Activated CD4-positive, alpha-beta T cell treated with anti-CD3 and anti-CD28 coated beads, Interleukin-2, amount 50 U/mL, for 4 hours (primary cell): ENCODE measurements at places on chromosomes 3 and 15.

- no peak for DNase-seq
Observed at GRCh38 chr3:193812791-193813500, 219.9 kb downstream of the OPA1 start.

GRCh38 chr3:16060945-16061344 lies 113.5 kb upstream of the GALNT15 start:
- DNase-seq, result no peak

GRCh38 chr3:175005881-175006280 lies 146.7 kb downstream of the NAALADL2 start:
- DNase-seq, result no peak

- DNase-seq, result no peak
Observed at GRCh38 chr15:90664650-90665287, 52.4 kb upstream of the BLM start.

DNA sequence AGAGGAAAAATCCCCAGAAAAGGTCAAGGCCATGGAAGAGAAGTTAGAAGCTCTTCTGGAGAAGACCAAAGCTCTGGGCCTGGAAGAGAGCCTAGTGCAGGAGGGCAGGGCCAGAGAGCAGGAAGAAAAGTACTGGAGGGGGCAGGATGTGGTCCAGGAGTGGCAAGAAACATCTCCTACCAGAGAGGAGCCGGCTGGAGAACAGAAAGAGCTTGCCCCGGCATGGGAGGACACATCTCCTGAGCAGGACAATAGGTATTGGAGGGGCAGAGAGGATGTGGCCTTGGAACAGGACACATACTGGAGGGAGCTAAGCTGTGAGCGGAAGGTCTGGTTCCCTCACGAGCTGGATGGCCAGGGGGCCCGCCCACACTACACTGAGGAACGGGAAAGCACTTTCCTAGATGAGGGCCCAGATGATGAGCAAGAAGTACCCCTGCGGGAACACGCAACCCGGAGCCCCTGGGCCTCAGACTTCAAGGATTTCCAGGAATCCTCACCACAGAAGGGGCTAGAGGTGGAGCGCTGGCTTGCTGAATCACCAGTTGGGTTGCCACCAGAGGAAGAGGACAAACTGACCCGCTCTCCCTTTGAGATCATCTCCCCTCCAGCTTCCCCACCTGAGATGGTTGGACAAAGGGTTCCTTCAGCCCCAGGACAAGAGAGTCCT lies 9.0 kb downstream of the MAP1A start:
- no peak for DNase-seq

GRCh38 chr15:63430766-63431451 lies 49.3 kb upstream of the CA12 start:
- DNase-seq, result no peak

GRCh38 chr15:81400640-81401236 lies 26.7 kb upstream of the TMC3 start:
- DNase-seq, result no peak

DNA sequence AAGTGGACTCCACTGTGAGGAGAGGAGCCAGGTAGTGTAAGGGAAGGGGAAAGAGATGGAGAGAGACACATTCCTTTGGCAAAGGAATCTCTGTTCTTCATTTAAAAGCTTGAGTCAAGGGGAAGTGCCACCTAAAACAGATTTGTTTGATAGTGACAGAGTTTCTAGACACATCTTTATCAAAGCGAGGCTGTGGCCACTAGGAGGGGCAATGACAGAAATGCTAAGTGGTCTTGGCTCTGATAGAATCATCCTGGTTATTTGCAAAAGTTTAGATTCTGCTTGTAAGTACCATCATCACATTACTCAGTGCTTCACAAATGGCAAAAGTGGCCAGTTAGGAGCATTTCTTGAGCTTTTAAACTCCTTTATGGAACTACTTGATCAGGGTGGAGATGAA lies 261.4 kb downstream of the CNTN3 start:
- DNase-seq, result no peak

DNA sequence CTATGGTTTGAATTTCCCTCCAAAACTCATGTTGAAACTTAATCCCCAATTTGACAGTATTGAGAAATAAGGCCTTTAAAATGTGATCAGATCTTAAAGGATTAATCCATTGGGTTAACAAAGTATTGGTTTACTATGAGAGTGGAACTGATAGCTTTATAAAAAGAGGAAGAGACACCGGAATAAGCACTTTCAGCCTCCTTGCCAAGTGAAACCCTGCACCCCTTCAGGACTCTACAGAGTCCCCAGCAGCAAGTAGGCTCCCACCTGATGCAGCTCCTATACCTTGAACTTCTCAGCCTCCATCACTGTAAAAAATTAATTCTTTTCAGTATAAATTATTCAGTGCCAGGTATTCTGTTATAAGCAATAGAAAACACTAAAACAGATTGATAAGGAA lies 348.3 kb downstream of the CGGBP1 start:
- DNase-seq, result no peak

GRCh38 chr3:187919048-187919447 lies 173.8 kb upstream of the BCL6 start:
- DNase-seq, result peak; percentile 50

- no peak for DNase-seq
Observed at GRCh38 chr3:149332227-149332765, 1.1 kb downstream of the TM4SF18 start.

DNA sequence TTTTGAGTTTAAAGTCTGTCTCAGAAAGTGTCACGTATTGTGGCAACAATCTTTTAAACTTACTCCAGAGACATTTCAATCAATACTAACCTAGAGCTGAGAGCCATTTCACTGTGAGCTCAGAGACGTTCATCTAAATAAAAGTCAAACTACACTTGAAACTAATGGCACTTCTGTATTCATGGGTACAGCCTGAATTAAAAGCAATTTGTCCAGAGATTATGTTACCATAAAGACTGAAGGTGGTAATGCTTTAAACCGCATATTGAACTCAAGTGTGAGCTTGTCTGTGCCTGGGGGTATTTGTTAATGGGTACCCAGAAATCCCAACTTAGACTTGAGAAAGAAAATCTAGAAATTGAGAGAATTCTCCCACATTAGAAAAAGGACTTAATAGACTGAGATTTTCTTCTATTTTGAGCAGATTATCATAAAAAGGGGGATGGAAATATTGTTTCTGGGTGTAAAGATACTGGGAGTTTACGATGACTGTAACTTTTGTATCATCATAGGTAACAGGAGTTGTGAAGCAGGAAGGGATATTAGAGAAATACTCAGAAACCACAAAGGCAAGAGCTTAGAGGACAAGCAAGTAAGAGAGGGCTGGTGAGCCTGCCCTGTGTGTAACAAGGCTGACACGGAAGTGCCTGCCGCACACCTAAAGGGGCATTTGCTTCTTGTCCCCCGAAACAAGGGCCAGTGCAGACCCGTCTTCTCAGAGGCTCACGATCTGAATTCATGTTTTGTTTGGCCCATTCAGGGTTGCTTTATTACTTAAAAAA lies 36.9 kb downstream of the LRIG1 start:
- DNase-seq, result no peak

DNA sequence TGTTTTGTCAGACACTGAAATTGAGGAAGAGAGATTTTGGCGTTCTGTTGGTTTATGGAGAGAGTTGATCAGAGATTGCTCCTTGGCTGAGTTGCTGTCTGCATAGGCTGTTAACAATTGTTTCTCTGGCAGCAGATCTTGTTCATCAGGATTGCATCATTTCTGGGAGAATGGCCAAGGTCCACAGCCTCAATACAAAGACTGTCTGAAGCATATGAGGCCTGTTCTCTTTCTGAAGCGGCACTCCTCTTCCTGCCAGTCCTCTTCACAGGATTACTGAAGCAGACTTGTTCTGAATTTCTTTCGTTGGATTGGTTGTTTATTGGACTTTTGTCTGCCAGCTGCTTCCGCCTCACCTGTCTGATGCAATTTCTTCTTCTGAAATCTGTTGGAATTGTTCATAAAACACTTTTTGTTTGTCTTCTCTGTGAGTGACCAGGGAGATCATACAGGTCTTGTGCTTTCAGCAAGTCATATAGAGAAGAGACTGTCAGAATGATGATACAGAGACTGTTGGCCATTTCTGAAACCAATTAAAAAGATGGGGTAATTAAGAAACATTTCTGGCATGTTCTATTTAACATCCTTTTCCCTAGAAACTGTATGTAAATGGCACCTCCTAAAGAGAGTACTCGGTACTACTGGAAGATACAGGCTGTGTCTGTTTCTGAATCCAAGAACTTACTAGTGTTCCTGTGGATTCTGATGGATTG lies 25.5 kb downstream of the SETD5 start:
- DNase-seq, result no peak

GRCh38 chr15:81573098-81573746 lies 199.2 kb upstream of the TMC3 start:
- DNase-seq, result no peak

GRCh38 chr3:184334470-184335158 lies 2.8 kb upstream of the FAM131A start:
- peak; percentile 37 for DNase-seq

GRCh38 chr15:50176869-50177268 lies 5.1 kb upstream of the SLC27A2 start:
- no peak for DNase-seq

GRCh38 chr3:31235062-31235700 lies 297.5 kb upstream of the STT3B start:
- DNase-seq, result no peak

DNA sequence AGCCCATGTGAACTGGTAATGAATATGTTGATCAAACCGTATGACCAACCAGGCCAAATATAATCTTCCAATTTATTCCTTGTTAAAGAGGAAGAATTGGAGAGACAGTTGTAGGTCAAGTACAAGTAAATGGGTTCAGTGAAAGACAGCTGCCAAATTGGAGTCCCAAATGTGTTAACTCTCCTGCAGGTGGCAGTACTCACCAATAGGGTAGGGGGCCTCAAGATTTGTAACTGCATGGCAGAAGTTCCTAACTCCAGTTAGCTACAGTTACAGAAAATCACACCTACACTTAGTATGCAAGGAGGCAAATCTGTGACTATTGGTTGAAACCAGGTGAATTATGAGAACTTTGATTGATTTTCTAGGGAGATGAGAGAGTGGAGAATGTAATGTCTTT lies 278.0 kb downstream of the ZBBX start:
- DNase-seq, result no peak

DNA sequence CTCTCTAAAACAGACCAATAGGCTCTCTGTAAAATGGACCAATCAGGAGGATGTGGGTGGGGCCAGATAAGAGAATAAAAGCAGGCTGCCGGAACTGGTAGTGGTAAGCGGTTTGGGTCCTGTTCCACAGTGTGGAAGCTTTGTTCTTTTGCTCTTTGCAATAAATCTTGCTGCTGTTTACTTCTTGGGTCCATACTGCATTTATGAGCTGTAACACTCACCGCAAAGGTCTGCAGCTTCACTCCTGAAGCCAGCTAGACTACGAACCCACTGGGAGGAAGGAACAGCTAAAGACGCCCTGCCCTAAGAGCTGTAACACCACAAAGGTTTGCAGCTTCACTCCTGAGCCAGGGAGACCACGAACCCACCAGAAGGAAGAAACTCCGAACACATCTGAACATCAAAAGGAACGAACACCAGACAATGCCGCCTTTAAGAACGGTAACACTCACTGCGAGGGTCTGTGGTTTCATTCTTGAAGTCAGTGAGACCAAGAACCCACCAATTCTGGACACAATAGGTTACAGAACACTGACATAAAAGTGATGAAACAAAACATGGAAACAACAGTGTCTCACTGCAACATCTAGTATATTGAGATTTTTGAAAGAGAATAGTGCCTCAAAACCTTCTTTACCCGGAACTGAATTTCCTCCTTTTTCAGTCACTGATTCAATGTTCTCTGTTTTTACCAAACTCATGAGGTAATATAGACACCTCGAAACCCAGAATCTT lies 28.8 kb upstream of the PLSCR2 start:
- no peak for DNase-seq

DNA sequence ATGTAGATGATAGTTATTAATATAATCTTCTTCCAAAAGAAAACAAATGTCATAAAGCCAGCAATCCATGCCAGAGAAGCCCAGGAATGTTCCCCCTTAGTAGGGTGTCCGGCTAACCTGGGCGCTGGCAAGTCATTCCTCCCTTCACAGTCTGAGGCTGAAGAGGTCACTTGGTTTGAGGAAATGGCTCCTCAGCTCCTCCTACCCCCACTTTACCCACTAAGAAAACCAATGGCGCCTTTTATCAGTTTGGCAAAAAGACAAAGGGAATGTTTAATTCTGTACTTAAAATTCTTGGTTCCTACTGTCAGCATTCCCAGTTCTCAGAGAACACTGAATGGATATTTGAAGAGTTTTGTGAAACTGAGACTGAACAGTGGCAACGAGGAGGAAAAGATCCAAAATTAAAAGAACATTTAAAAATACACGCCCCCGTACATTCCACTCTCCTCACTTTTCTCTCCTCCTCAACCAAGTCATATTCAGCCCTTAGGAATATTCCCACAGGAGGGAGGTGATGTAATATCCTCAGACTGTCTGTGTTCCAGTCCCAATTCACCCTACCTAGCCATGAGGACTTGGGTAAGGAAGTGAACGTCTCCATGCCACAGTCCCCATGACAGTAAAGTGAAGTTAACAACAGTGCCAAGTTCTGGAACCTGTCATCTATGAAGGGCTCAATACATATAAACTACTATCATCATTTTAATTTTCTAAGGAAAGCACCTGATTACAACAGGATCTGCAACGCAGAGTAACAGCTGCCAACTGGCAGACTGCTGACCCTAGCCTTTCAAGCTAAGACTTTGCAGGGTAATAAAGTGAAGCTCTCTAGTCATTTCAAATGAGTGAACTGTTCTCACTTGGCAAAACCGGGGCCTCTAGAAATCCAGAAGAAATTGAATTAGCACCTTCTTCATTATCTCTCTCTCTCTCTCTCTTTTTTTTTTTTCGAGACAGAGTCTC lies 234.5 kb upstream of the ICE2 start:
- no peak for DNase-seq

DNA sequence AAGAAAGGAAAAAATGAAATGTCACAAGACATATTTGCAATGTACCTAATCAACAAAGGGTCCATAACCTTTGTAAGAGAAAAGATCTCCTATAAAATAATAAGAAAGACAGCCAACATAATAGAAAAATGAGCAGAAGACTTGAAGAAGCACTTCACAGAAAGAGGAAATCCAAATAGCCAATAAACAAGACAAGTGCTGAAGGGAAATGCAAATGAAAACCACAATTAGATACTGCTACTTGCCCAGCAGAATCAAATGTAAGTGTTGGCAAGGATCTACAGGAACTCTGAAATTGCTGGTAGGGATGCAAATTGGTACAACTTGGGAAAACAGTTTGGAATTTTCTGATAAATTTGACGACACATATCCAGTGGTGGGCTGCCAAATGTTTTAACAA lies 15.1 kb upstream of the TOPAZ1 start:
- no peak for DNase-seq

- no peak for DNase-seq
Observed at GRCh38 chr3:99638167-99638948, at the start of gene COL8A1. Gene COL8A1 (plus strand): TSS chr3:99638594. CDS start chr3:99790683, 152,089 bp downstream.

DNA sequence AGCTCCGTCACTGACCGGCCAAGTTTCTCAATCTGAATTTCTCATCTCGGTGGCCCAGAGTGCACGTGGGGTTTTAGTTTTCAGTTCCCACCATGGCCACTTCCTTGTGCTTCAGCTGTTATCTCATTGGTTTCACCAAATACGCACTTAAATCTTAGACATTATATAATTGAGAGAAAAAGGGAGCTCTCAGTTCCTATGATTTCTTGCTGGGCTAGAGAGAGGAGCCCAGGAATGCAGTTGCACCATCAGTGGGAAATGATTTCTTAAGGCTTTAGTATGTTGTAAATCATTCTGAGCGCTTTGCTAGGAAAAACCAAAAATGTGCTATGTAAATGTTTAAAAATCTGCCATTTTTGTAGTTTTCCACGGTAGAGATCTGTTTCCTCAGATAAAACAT lies 53.2 kb downstream of the OXNAD1 start:
- no peak for DNase-seq
